Hematopoietic multipotent progenitor cell treated with erythropoietin and hydrocortisone succinate and interleukin-3 and kit ligand, for 15 days (in vitro differentiated cells): ENCODE measurements at places on chromosomes 4 and X.

DNA sequence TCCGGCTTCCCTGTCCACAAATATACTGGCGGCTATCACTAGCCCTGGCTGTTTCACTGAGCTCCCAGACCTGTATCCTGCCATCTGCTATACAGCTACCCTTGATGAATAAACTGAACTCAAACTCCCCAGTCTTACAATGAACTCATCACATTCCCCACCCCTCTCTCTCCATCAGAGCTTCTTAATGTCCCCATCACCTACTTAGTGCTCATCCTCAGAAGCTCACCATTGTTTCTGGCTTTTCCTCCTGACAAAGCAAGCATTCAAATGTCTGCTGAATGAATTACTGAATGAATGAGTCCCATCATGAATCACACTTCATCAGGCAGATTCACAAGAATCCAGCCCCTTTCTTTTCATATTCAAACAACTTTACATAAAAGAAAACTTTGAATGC, 5.7 kb upstream of the DGAT2L6 start:
- no peak for DNase-seq

GRCh38 chr4:8205241-8205707, 6.2 kb downstream of the SH3TC1 start:
- DNase-seq, result no peak

- no peak for DNase-seq
These were observed 81.1 kb downstream of the MBNL3 start for GRCh38 chrX:132407691-132408090.

DNA sequence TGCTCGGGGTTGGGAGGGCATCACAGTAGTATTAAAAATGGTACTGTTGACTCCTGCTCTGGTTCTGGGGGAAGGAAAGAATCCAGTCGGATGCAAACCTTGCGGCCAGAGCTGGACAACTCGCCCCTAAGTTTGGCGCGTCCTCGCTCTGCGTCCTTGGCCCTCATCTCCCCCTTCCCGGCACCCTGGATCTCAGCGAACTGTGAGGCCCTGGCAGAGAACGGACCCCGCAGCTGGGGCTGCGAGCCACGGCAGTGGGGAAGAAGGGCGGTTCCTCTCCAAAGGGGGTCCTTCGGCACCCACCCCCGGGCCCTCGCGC, 14.0 kb downstream of the ARHGEF6 start:
- DNase-seq, result no peak

DNA sequence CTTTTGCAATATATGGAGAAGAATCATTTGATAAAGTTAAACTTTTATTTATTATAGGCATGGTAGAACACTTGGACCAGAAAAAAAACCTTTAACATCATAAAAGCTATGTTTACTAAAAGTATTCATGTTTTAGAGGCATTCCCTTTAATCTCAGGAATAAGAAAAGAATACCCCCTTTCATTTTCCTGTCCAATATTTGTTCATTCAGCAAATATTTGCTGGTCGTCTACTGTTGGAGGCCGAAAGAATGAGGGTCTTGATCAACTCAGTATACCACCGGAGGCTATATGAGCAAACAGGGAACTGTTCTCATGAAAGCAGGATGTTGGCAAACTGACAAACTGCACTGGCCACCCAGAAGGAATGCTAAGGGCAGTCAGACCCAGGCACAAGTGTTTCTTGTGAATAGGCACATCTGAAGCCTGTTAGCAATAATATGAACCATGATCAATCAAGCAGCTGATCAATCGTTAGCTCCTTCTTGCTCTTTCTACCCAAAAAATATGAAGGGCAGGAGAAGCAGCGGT, 480.8 kb upstream of the FAT1 start:
- DNase-seq, result no peak

GRCh38 chrX:137482136-137482535, 83.8 kb upstream of the ZIC3 start:
- no peak for DNase-seq

- no peak for DNase-seq
These were observed 41.6 kb upstream of the UGDH start for GRCh38 chr4:39568805-39569204.

DNA sequence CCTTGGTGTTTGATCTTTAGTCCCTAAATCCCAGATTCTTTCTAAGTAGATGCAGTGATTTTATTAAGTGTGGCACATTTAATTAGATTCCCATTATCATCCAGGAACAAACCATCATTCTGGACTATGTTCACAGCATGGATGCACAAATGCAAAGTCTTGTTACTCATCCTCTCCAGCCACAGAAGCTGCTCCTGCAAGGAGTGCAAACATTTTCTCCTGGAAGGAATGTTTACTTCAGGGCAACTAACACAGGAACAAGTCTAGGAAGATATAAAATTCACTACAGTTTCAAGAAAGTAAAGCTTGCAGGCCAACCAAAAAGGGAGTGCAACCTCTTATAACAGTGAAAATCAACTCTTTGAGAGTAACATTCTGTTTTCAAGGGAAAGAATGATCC, 106.0 kb downstream of the IQCM start:
- DNase-seq, result no peak

- DNase-seq, result no peak
These were observed 140.8 kb upstream of the ETNPPL start for GRCh38 chr4:108903464-108904221.

DNA sequence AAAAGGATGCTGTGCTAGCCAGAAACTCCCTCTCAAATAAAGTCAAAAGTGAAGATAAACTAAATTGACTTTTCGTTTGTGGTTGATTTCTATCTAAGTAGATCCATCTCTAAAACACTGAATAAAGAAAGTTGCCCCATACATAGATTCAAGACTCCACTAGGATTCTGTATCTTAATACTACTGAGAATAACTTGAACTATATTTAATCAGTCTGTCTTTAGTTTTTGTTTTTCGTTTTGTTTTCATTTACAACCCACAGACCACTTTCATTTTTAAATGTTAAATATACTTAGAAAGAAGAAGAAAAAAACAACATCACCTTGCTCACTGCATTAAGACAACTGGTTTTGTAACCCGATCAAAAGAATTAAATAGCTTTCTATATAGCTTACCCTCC, 655.0 kb downstream of the RPA4 start:
- no peak for DNase-seq

DNA sequence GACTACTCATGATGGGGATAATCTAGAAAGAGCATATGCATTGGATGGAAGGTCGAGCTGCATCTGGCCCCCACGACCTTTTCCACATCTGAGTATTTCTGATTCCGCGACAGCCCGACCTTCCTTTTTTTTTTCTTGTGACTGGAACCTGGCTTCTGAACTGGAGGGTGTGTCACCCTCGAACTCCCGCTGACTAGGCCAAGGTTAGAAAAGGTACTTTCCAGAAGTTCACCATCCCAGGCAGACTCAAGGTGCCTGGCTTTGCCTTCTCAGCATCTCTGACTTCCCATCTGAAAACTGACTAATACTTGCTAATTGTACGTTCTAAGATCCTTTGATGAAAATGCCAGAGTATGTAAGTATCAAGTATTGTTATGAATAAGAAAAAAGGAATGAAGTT, 49.3 kb upstream of the CD40LG start:
- DNase-seq, result no peak

DNA sequence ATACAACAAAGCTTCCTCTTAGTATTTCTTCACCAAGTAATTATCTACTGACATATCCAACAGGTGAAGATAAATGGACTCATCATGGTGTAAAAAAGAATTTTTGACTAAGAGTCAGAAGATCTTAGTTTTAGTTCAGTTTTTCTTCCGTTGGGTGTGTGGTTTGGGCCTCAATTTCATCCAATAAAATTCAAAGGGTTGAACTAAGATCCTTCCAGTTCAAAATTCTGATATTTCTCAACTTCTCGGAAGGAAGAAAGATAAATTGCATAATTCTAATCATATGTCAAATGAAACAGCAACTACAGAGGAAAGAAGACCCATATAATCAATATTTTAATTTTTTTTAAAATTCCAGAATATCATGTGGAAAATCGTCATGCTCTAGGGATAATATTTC, 192.7 kb downstream of the SPRY1 start:
- DNase-seq, result no peak

DNA sequence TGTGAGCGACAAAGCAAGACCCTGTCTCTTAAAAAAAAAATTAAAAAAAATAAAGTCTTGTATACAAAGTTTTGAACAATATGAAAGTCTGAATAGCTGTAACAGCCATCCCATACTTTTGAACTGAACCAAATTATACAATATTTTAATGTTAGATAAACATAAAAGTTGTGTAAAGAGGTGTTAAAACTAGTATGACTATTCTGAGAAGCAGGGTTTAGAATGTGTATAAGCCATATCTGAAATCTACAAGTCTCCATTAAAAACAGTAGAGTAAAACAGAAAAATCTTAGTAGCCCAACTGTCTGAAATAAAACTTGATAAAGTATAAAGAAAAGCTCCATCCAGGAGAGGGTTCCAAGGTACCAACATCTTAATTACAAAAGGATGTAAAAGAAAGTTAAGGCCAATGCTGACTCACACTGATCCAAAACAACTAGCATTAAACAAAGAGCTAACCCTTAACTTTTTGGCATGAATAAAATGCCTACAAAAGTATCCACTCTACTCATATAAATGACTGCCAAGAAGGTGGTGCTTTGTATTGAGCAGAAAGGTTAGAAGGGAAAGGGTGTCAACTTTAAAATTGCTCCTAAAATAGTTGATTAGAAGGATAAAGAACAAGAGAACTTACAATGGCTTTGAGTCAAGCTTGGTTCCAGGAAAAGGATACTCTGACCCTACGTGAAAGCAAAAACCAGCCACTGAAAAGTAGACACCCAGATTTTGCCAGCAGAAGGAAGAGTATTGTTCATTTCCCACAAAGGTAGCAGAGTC, 18.5 kb downstream of the CNOT6L start:
- DNase-seq, result no peak

DNA sequence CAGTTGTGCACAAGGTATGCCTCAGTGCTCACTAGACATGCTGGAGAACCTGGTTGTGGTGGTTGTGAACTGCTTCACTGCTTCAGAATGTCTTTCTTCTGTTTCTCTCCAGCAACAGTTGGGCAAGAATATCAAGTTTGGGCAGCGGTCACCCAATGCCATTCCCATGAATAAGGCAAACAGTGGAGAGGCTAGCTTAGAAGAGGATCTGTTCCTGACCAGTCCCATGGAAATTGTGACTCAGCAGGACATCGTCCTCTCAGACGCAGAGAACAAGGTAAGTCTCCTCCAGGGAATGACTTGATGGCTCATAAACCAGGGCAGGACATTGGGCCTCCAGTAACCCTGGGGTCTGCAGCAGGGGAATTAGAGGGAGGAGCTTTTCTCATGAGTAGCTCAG, 79.9 kb downstream of the AASDH start:
- no peak for DNase-seq

DNA sequence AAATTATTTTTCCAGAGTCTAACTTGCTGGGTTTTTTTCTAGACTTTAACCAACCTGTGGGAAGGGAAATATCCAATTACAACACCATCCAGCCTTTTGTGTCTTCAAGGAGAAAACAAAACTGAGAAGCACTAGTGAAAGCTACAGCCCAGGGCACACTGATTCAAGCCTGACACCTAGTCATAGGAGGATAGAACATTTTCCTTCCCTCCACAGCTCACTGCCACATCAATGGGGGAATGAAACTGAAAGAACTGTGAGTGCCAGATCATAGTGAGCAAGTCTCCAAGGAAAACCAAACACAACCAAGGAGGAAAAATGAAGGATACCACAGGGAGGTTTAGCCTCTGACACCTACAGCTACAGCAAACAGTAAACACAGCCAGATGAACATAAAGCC, 43.3 kb upstream of the MAGEA8 start:
- DNase-seq, result no peak

DNA sequence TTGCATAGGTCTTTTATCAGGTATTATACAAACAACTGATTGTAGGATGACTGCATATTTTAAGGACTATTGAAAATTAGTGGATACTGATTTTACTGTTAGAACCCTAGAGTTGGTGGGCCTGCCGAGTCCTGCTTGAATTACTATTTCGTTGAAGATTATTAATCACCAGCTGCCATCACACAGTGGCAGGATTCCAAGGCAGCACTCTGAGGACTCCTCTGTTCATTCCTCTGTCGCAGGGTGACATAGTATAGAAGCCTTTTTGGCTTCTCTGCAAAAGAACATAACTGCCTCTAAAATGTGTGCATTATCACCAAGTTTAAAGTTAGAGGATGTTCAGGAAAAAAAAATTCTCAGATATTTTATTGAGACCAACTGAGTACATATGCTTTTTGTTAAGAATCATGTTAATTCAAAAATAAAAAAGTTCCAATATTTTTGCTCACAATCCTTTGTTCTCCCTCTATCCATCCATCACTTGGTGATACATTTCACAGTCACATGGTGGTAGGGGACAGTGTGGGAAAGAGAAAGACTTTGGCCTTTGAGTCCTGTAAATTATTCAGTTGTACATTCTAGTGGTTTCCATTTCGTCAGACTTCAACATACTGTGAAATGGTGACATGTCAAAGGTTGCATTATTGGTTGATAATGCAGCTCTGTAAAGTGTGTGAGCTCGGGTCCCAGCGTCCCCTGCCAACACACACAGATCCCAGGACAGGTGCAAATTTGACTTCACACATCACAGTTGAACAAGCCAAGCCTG, 332.5 kb downstream of the GRID2 start:
- DNase-seq, result no peak

GRCh38 chr4:74109870-74110605, 11.0 kb upstream of the CXCL2 start:
- no peak for DNase-seq

GRCh38 chr4:96786306-96786705, 946.4 kb downstream of the PDHA2 start:
- no peak for DNase-seq

- DNase-seq, result no peak
These were observed 132.5 kb upstream of the ZCCHC13 start for GRCh38 chrX:74171465-74171864.

DNA sequence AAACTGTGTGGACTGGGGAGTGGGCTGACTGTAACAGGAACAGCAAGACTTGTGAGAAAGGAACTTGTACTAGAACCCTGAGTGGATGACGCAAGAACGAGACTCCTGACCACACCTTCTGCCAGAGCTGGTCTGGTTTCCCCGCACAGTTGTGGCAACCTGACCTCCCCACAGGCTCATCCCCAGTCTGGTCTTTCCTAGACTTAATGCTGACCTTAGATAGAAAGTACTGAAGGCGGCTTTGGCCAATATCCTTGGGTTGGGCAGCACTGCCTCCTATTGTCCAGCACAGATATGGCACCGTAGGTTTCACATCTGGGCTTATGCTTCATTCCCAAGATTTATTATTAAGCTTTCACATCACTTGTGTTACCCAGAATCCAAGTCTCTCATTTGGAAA, 137.8 kb upstream of the FRG1 start:
- DNase-seq, result peak; percentile 3

DNA sequence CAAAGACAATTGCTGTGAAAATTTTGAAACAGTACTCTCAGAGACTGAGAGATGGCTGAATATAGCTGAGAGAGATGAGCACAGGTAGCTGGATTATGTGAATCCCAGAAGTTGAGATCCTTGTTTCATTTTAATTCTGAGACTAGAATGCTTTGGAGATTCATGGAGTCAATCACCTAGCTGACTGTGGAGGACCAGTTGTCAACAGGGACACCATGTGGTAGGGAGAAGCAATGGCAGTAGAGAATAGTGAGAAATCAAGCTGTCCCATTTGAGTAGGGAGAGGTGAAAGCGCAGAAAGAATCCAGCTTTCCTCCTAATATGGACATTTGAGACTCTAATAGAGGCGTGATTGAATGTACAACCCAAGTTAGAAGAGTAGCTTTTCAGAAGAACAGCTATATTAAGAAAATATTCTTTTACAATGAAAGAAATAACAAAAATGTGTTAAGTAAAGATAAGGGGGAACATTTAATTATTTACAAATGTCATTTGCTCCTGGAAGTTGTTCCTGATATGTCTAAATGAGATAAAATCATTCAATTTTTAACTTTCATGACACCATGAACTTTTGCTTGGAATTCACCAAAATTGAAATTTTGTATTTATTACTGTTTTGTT, 30.3 kb upstream of the GLRB start:
- DNase-seq, result no peak
